Activated T-cell treated with anti-CD3 and anti-CD28 coated beads for 1 hour (primary cell): ENCODE measurements at places on chromosomes 1 and 21.

DNA sequence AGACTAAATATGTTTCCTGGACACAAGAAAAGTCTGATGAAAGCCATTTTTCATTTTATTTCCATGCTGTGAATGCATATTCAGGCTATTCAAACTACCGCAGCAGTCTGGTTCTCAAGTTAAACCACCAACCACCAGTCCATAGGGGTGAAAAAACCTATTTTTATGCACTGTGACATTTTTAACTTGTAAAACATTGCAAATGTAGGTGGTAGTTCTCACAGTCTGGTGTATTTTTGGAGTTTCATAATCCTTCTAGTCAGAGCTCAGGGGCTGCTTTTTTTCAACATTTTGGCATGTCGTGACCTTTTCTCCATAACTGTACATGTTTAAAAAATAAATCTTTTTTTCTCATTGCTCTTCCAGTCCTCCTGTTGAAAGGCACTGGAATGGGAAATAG, 907.6 kb upstream of the ADGRL2 start:
- DNase-seq, result no peak

GRCh38 chr1:66356605-66357004, 177.3 kb upstream of the SGIP1 start:
- DNase-seq, result no peak

- no peak for DNase-seq
Measured at GRCh38 chr1:109273570-109274288, 9.2 kb downstream of the PSRC1 start.

GRCh38 chr1:10787286-10787685, 9.2 kb downstream of the CASZ1 start:
- DNase-seq, result no peak

- DNase-seq, result no peak
Measured at GRCh38 chr1:6971048-6971447, 185.8 kb downstream of the CAMTA1 start.

DNA sequence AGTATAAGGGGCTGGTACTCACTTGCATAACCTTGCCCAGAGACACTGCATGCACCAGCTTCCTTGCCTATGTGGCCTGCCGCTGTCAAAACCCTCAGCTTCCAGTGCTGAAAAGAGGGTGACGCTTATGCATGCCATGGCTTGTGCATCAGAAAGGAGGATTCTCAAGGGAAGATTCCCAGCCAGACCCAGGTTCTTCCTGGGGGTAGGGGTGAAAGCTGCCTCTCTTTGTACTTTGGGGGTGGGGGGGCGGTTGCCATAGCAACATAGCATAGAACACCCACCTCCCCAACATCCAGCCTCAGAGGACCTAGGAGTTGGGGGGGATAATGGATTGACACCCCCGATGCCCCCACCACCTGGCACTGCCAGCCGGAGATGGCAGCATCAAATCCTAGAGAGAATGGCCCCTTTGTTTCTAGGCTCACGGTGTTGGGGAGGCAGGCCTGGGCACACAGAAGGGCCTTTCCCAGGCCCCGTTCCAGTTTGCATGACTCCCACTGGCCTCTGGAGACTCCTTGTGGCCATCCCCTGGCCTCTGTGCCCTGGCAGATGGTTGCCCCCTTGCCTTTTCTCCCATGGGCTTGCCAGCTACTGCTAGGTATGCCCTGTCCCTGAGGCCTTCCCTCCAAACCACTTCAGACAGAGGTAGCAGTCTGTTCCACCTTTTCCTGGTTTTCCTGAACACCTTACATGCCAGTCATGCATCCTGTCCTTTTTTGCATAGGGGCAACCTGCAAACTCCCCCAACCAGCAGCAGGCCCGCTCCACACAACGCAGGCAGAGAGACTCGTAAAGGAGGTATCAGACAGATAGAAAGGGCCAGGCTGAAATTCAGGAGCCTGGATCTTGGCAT, 44.6 kb downstream of the RHBG start:
- no peak for DNase-seq

DNA sequence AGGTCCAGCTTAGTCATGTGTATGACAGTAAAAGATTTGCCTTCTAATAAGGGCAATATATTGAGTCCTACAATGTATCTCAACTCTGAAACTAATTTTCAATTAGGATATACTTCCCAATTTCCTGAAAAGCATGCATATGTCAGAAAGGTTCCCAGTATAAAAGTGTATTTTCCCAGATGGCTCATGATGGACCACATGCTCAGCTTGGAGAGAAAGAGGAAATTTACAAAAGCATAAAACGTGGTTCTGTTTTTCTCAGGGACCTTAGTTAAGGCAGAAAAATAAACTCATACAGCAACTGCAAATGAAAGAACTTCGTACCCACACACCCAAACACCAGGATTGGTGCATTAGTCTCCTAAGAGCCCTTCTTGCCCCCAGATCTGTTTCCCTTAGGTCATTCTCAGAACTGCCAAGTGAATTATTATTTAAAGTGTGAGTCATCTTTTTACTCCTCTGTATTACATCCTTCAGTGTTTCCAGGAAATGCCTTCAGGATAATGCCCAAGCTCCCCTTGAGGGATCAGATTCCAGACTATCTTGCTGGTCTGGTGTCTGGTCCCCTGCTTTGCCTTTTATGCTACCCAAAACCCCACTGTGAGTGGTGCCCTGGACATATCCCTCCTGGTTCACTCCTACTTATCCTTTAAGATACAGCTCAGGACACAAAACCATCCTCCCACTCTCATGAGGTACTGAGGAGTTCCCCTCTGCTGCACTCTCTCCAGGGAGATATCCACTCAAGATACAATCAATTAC, 57.4 kb downstream of the SSX2IP start:
- DNase-seq, result no peak

GRCh38 chr1:206023695-206024094, at the start of gene CTSE:
CTSE (minus strand) TSS chr1:206023895; CDS start chr1:206023791, 104 bp downstream.
- DNase-seq, result no peak

- DNase-seq, result no peak
Measured at GRCh38 chr1:237901299-237901934, 10.7 kb upstream of the ZP4 start.

- DNase-seq, result no peak
Measured at GRCh38 chr1:10082785-10083479, 50.2 kb downstream of the UBE4B start.

- DNase-seq, result no peak
Measured at GRCh38 chr1:193113992-193114332, 7.9 kb upstream of the CDC73 start.

- no peak for DNase-seq
Measured at GRCh38 chr1:14954210-14954609, 199.3 kb upstream of the TMEM51 start.

DNA sequence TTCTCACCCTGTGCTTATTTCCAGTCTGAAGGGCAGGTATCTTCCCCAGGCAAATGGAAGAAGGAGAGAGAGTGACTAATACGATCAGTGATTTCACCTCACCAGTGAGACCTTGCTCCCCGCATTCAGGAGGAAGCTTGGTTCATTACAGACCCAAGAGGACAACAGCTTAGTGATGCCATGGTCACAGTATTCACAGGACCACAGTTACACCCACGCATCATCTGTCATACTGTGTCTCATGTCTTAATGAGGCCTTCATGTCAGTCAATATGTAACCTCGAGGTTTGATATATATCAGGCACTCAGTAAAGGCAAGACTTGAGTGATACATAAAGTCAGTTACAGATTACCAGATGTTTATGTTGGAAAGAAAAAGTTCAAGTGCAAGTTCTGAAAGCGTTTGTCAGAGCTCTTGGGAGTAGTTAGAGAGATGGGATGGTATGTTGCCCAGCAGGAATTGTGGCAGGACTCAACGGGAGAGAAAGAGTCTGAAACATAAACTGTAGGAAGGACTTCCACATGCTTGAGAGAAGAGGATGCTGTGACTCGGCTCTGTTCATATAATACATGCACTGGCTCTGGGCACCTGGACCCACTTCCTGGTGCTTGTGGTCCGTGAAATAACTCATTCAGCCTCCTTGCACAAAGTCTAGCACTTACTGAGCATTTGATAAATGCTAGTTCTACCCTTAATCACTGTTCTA, 33.3 kb downstream of the GNPAT start:
- no peak for DNase-seq

GRCh38 chr1:197356723-197357533, 88.9 kb downstream of the CRB1 start:
- DNase-seq, result no peak

DNA sequence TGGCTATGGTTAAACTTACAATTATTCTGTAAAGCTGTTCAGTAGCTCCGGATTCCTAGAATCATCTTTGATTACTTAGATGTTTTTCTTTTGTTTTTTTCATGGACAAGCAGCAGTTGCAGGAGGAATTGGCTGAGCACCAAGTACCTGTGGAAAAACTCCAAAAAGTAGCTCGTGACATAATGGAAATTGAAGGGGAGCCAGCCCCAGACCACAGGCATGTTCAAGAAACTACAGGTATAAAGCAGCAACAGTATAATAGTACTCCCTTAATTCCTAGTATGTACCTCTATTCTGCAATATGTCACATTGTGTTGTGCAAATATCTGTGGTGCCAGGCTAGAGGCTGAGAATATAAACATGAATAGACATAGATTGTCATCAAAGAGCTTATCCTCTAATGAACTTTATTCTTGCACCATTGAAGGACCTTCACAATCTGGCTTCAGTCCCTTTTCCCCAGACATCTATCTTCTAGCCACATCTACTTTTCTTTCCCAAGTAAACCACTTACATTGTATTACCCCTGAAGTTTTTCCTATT, 132.3 kb upstream of the BMP8A start:
- DNase-seq, result no peak

GRCh38 chr1:226915672-226915995, 24.5 kb upstream of the COQ8A start:
- DNase-seq, result no peak

- DNase-seq, result no peak
Measured at GRCh38 chr1:221783936-221784335, 42.0 kb upstream of the DUSP10 start.

- no peak for DNase-seq
Measured at GRCh38 chr1:77047978-77048614, 171.1 kb downstream of the PIGK start.

DNA sequence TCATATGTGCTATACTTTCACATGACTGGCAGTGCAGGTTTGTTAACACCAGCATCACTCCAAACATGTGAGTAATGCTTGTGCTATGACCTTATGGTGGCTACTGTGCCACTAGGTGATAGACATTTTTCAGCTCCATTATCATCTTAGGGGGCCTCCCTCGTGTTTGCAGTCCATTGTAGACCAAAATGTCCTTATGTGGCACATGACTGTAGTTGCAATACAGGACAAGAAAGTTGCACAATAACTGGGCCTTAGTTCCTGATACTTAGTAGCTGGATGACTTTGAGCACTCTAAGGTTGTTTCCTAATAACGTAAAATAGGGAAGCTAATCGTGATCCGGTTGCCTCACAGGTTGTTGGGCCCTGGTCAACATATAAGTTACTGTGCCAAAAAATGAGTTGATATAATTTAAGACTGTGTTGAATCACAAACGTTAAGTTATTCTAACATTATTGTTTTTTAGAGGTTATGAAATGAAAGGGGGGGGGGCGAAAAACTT, 511 bp upstream of the SNX27 start:
- no peak for DNase-seq

GRCh38 chr1:11458811-11459275, 20.1 kb upstream of the DISP3 start:
- no peak for DNase-seq

DNA sequence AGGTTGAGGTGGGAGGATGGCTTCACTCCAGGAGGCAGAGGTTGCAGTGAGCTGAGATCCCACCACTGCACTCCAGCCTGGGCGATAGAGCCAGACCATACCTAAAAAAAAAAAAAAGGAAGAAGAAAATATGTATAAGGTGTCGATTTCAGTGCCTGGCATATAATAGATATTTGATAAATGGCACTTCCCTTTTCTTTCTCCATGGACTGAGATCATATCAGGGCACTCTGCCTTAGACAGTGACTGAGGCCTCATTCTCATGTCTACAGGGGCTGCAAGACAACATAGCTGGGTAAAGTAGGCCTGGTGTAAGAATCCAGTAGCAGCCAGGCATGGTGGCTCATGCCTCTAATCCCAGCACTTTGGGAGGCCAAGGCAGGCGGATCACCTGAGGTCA, 21.2 kb downstream of the PCAT6 start:
- DNase-seq, result no peak

- no peak for DNase-seq
Measured at GRCh38 chr1:219898375-219898774, 30.0 kb downstream of the SLC30A10 start.

- no peak for DNase-seq
Measured at GRCh38 chr21:19731251-19731650, 1267.0 kb upstream of the NCAM2 start.

- DNase-seq, result no peak
Measured at GRCh38 chr21:31887391-31887841, 14.6 kb downstream of the HUNK start.

- no peak for DNase-seq
Measured at GRCh38 chr1:43933386-43934100, at the start of gene ARTN. ARTN (plus strand) TSS chr1:43933801; CDS start chr1:43935657, 1,856 bp downstream.

DNA sequence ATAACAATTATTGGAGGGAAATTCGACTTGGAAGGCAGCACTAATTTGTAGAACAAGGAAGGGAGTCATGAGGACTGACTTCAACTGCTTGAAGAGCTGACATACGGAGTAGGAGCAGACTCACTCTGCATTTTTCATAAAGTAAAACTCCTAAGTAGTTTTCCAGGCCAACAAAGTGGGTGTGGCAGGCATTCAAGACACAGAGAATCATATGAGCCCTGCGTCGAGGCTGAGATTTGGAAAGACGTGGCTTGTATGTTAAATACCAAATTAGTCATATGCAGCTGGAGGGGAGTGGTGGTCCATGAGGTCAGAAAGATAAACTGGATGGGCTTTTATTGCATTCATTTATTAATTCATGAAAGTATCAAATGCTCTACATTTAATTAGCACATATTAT, 255.7 kb upstream of the JUN start:
- DNase-seq, result no peak

GRCh38 chr1:102961549-102961948, 146.8 kb downstream of the COL11A1 start:
- DNase-seq, result no peak

DNA sequence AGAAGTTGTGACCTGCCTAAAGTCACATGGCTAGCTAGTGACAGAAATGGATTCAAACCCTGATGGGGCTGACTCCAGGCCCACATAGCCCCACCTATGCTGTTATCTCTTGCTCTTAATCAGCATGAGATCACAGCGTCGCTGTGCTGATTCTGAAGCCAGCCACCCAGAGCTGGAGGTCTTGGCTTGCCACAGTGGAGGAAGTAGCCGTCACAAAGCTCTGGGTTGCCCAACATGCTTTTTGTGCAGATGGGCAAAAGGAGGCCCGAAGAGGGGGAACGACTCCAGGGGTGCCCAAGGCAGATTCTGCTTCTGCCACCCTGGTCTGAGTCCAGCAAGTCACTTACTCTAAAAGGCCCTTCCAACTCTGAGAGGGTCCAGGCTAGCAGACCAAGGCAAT, 14.7 kb upstream of the MFSD2A start:
- no peak for DNase-seq

GRCh38 chr21:33840771-33841170, 74.8 kb downstream of the ATP5PO start:
- DNase-seq, result no peak

DNA sequence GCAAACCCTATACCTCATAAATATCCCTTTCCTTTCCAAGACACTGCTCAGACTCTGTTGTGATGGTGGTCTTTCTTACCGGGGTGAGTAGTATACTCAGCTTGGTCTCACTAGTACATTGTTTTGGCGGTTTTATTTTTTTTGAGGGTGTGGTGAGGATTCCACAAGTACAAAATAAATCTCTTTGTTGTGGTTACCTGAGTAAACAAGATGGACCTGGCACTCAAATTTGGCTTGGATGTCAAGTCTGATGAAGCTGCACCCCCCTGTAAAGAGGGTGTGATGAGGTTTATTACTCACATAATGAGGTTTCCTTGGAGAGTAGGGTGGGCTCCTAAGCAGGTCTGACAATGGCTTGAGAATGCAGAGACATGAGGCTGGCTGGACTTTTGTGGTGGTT, 68.2 kb upstream of the KCNJ6 start:
- no peak for DNase-seq
